ENCODE measurements at places on chromosomes 13 and 19.

DNA sequence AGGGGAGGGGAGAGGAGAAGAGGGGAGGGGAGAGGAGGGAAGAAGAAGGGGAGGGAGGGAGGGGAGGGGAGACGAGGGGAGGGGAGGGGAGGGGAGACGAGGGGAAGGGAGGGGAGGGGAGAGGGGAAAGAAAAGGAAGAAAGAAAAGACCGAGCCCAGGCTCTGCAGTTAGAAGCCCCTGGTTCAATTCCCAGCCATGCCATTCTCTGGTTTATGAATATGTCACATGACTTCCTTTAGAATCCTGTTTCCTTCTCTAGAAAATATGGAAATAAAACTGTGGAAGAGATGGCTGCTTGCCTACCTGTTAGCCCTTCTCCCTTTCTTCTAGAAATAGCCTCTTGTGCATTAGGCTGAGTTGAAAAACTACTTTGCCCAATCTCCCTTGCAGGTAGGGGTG, 14.3 kb downstream of the TNNT1 start:
- DNase-seq, result no peak

- DNase-seq, result no peak
Observed at GRCh38 chr13:103614761-103615160, 548.5 kb upstream of the SLC10A2 start.

GRCh38 chr19:13961826-13962698, 9.8 kb downstream of the DCAF15 start:
- no peak for DNase-seq

GRCh38 chr19:13001166-13001501, 5.9 kb downstream of the NFIX start:
- DNase-seq, result no peak

DNA sequence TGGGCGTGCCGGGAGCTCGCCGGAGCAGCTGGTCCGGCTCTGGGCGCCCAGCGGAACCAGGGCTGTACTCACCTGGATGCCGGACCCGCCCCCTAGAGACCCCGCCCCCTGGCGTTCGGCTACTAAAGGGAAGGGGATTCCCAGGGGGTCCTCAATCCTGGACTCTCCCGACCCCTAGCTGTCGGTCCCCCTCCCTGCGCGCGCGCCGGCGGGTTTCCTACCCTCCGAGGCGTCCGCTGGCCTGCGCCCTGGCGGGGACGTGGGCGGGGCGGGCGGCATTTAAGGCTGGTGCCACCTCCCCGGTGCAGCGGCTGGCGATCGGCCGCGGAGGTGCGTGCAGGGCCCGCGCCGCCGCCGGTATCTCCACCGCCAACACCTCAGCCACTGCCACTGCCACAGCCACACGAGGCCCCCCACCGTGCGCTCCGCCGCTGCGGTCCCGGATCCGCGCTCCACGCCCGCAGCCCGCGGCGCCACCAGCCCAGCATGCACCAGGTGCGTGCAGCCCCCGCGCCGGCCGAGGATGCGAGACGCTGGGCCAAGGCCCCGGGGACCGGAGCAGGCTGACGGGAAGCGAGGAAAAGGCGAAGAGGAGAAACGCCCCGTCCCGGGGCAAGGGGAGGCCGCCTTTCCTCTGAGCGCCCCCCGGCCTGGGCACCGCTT, at the start of gene ATP12A:
Gene ATP12A, plus strand, starts transcription at position 151 of the 663 bp plus-strand sequence. Its CDS starts 336 bp downstream, at position 487.
- DNase-seq, result no peak

DNA sequence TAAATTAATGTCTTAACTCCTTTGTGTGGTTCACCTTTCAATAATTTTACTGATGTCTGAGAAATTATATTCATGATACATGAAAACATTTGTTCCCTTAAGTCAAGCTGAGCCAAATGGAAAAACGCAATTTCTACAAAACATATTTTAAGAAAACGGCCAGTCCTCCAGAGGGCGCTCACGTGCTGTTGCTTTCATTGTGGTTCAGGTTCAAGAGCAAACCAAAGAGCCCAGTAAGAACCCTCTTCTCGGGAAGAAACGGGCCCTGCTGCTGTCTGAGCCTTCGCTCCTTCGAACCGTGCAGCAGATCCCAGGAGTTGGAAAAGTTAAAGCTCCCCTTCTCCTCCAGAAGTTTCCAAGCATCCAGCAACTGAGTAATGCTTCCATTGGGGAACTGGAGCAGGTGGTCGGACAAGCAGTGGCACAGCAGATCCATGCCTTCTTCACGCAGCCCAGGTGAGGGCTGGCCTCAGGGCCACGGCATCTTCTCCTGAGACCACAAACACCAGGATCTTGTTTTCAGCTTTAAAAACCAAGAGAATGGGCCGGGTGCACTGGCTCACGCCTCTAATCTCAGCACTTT, 4.3 kb downstream of the FAAP24 start:
- peak; percentile 55 for DNase-seq
